ENCODE measurements at places on chromosomes 16 and 17.

DNA sequence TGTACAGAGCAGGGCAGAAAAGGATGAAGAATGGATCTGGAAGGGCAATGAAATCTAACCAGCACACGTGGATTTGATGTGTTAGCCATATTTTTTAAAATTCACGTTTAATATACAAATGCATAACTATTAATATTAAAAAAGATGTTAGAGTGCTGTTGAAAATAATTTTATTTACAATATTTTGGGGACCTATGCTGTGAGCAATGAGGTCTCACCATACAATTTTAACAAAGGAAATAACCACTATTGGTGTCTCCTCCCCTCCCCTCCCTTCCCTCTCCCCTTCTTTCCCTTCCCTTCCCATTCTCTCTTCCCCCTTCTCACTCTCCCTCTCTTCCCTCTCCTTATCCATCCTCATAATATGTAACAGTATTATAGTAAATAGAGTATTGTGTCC is 64.2 kb upstream of the GPR139 start:
- DNase-seq, result no peak

DNA sequence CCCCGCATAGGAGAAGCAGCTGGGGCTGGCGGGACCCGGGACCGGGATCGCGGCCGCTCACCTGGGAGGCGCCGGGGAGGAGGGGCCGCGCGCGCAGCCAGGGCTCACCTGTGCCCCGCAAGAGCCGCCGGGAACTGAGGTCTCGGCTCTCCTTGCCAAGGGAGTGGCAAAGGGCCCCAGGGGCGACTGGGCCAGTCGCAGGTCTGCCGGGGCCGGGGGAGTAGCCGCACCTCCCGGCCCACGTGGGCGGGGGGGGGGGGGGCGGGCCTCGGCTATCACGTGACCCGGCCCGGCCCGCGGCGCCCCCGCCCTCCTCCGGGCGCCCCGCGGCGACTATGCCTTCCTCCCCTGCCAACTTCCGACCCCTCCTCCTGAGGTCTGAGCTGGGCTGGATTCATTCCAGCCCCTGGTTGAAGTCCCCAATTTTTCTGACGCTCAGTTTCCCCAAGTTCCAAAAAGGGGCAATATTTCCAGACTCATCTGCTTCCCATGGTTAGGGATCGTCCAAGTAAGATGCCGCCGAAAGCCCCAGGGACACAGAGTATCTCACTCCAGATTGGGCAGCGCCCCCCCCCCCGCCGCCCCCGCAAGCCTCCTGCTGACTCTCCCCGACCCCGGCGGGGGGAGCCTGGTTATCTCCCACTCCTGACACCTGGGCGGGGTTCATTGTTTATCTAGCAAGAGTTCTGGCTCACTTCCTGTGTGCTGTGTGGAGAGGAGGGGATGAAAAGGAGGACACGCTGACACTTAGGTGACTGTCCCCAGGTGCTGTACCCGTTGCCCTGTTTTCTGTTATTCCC is at the start of gene TMC6:
Gene TMC6, minus strand, starts transcription at position 205 of the 800 bp plus-strand sequence. CDS start 1,923 bp downstream, outside the sequence.
- DNase-seq, result peak; percentile 77

- peak; percentile 91 for DNase-seq
Measured at GRCh38 chr17:59753522-59754467, 46.3 kb downstream of the VMP1 start.

DNA sequence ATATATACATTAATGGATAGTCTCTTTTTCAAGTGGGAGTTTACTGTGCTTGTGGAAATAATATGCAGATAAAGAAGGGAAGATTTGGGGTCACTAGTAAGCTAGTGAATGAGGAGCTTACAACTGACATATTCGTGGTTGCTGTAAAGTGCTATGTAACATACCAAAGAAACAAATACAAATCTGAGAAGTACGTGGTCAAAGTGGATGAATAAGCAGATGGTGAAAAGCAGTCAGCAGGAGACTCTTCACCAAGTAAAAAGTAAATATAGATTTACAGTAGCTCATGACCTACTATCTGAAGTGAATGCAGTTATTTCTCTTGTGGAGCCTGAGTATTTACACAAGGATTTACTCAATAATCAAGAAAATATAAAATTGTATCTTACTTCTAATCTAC is 136.6 kb upstream of the ELAC2 start:
- no peak for DNase-seq

DNA sequence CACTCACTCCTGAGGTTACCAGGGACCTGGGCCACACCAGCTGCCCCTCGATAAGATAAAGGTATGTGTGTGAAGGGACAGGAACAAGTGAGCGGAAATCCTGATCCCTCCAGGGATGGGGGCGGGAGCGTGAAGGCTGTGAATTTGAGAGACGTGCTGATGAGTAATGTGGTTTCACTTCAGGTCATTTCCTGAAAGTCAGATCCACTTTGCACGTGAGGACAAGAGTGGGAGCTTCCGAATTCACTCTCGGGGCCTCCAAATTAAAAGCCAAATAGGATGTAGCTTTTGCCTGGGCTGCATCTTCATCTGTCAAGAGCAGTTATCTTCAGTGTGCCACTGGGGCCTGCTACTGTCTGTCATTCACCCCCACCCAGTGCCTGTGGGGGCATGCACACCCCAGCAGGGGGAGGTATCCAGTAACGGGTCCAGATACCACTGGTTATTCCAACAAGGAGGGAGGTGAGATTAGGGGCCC is 87.4 kb upstream of the LHX1 start:
- DNase-seq, result no peak

DNA sequence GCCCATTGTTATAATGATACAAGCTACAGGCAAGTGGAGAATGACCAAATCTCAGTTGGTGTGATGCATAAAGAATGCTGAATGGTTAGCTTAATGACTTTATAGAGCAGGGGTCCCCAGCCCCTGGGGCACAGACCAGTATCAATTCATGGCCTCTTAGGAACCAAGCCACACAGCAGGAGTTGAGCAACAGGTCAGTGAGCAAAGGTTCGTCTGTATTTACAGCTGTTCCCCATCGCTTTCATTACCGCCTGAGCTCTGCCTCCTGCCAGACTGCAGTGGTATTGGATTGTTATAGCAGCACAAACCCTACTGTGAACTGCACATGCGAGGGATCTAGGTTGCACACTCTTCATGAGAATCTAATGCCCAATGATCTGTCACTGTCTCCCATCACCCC is 114.0 kb upstream of the ZFHX3 start:
- no peak for DNase-seq

- DNase-seq, result no peak
Measured at GRCh38 chr16:30924076-30924912, 922 bp downstream of the FBXL19 start.

GRCh38 chr16:66360624-66361324 is 5.7 kb upstream of the CDH5 start:
- no peak for DNase-seq

- DNase-seq, result no peak
Measured at GRCh38 chr17:48597778-48598631, 4.4 kb upstream of the HOXB5 start.

DNA sequence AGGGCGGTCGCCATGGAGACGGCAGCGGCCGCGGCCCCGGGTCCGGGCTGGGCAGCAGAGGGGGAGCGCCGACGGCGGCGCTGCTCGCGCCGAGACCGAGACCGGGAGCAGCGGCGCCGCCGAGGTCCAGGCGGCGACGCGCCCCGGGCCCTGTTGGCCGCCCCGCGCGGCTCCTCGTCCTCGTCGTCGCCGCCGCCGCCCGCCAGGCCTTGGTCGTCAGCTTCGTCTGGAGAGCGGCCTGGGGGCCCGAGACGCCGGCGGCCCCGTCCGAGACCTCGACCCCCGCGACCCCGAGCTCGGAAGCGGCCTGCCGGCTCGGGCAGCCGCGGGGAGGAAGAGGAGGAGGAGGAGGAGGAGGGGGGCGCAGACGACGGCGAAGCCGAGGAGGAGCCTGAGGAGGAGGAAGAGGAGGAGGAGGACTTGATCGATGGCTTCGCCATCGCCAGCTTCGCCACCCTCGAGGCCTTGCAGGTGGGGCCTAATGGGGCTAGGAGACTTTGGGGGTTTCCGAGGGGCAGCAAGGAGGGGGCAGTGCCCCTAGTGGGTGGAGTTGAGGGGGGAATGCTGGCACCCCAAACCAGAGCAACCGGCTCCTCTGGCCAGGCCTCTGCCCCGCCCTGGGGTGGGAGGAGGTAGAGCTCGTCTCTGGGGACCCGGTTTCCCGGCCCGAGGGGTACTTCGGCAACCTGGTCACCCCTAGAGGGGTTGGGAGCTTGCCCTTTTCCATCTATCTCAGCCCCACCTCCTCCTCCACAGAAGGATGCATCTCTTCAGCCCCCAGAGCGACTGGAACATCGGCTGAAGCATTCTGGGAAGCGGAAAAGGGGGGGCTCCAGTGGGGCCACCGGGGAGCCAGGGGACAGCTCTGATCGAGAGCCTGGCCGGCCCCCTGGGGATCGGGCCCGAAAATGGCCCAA is 1.5 kb downstream of the FBRS start:
- DNase-seq, result peak; percentile 18

DNA sequence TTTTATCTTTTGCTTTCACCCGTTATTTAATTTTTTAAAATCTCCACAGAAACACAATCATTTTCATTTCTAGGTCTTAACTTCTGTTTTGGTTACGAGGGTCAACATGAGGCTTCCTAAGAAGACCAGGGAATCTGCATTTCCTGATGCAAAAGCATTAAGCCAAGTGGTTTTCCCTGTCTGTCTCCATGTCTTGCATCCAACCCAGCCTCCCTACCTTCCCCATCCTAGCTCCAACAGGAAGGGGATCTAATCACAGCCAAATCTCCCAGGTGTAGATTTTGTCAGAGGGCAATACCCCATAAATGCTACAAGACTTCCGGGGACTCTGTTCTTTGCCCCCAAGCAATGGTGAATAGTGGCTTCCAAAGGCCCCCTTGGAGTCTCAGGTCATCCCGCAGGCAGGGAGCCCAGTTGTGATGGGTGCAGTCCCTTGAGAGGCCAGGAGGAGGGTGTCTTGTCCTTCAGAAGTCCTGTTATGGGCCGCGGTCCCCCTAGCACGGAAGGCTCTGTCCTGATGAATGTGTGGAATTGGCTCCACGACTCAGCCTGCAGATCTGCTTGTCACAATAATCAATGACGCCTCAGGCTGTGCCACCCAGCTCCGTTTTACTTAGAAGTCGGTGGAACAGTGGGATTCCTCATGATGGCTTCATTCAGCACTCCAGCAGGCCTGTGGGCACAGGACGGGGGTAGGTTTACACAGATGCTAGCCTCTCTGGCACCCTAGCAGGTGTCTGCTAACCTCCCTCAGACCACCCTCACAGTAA is 141.1 kb downstream of the RGS9 start:
- no peak for DNase-seq

- DNase-seq, result no peak
Measured at GRCh38 chr16:57643910-57644309, 15.5 kb downstream of the ADGRG1 start.

DNA sequence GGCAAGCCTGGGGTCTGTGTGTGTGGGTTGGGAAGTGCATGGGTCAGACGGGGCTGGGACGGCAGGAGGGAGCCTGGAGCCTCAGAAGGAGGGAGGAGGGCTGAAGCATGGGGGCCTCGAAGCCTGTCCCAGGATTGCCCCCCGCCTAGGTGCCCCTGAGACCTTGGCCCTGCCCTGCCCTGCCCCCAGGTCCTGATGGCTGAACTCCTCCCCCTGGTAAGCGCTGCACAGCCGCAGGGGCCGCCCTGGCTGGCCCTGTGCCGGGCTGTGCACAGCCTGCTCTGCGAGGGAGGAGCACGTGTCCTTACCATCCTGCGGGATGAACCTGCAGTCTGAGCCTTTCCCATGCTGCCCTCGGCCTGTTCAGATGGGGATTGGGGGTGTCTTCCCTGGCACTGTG is 4.4 kb downstream of the TEDC2 start:
- DNase-seq, result no peak

- DNase-seq, result no peak
Measured at GRCh38 chr16:24993722-24994686, 21.2 kb downstream of the ARHGAP17 start.

DNA sequence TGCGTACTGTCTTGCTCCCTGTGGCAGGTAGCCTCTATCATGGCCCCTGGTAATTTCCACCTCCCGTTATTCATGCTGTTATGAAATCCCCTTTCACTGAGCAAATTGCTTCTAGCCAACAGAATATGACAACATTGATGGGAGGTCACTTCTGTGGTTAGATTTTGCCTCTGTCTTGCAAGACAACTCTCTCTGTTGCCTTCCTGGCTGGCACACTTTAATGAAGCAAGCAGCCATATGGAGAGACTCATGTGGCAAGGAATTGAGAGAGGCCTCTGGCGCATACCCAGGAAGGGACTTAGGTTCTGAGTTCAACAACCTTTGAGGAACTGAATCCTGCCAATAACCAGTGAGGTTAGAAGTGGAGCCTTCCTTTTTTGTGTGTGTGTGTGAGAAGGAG is 51.8 kb upstream of the GPRC5B start:
- DNase-seq, result no peak

DNA sequence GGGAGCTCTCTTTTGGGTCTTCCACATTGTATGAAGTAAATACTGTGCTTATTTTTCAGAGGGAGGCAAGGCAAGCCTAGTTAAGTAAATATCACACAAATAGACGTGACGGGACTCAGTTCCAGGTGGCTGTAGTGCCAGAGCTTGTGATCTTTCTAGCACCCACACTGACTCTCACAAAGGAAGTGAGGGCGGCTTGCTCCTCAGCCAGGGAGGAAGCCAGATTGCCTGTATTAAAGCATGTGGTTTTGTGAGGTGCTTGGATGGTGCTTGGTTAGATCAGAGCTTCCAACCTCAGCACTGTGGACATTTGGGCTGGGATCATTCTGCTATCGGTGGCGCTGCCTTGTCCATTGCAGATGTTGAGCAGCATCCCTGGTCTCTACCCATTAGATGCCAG is 80.1 kb downstream of the VAT1L start:
- DNase-seq, result no peak

GRCh38 chr17:14316126-14316832 is 15.4 kb downstream of the HS3ST3B1 start:
- no peak for DNase-seq

GRCh38 chr16:12637002-12637401 is 166.7 kb downstream of the CPPED1 start:
- DNase-seq, result no peak

GRCh38 chr16:67084345-67085028 is 25.3 kb upstream of the PHAF1 start:
- no peak for DNase-seq

- no peak for DNase-seq
Measured at GRCh38 chr17:21001111-21001812, 41.5 kb downstream of the USP22 start.

DNA sequence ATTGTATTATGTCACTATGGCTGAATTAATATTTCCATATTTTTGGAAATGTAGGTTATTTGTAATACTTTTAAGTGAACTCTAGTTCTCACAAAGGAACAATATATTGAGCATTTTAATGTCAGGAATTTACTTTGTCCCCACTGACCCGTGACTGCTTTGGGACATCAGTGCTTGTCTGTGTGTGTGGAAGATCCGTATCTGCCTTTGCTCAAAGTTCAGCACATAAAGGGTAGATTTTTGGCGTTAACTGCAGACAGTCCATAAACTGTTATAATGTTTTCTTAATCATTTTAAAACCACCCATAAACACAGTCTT is 39.3 kb upstream of the AQP8 start:
- no peak for DNase-seq
